ENCODE measurements at places on chromosomes 13 and 19.

- no peak for DNase-seq
These were observed 351.6 kb upstream of the KLF12 start for GRCh38 chr13:74485757-74486156.

- no peak for DNase-seq
These were observed 9.8 kb downstream of the PARP4 start for GRCh38 chr13:24502533-24503378.

DNA sequence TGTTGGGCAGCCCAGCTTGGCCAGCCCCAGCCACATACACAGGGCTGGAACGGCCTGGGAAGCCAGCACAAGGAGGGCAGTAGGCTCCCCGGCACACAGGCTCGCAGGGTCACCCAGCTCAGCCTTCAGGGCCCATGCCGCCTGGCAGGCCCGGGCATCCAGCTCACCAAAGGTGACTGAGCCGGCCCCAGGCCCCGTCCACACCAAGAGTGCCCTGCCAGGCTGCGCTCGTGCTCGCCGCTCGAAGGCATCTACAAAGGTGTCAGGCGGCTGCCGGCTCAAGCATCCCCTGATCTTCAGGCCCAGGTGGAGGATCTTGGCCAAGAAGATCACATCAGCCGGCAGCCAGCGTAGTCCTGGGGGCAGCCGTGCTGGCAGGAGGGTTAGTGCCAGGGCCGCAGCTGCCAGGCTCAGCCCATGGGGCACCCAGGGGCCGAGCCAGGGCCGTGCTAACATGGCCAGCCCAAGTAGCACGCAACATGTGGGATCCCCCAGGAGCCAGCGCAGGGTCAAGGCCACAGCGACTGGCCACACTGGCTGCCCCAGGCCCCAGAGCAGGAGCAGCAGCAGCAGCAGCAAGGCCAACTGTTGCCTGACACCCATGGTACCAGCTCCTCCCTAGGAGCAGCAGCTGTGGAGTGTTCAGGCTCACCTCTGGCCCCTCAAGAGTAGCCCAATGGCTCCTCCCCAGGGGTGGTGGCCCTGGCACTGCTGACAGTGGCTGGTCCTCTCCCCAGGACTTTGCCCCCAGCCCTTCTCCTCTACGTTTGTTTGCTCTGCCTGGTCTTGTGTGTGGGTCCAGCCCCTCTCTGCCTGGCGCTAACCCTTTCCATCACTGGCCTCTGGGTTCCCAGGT lies at the start of gene SLC27A5:
Gene SLC27A5 (minus strand): TSS at position 640 of the 856 bp plus-strand sequence. CDS start 37 bp downstream, at position 603.
- no peak for DNase-seq

- no peak for DNase-seq
These were observed 3.6 kb upstream of the GPC6 start for GRCh38 chr13:93222976-93223375.

GRCh38 chr19:10797541-10798256 lies 38.3 kb downstream of the TMED1 start:
- no peak for DNase-seq

DNA sequence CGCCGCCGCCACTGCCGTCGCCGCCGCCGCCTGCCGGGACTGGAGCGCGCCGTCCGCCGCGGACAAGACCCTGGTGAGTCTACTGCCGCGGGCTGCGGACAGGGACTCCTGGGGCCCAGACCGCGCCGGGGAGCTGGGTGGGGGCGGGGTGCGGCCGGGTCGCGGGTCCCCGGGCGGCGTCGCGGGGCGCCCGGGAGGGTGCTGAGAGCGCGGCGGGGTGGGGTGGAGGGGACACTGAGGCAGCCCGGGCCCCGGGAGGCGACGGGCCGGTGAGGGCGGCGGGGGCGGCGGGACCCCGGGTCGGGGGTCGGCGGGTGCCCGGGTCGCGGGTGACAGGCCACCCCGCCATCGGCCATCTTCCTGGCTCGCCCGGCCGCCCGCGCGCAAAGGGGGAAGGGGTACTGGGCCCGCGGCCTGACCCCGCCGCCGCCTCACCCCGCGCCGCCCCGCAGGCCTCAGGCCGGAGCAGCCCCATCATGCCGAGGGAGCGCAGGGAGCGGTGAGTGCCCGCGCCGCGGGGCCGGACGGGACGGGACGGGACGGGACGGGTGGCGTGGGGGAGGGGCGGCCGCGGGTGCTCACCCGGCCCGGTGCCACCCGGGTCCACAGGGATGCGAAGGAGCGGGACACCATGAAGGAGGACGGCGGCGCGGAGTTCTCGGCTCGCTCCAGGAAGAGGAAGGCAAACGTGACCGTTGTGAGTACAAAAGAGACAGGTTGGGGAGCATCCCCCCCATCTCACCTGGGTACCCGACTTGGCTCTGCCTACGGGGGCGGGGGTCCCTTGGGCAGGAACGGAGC lies 489 bp downstream of the CCNE1 start:
- DNase-seq, result no peak

- no peak for DNase-seq
These were observed 54.0 kb upstream of the IRS2 start for GRCh38 chr13:109840201-109840892.

DNA sequence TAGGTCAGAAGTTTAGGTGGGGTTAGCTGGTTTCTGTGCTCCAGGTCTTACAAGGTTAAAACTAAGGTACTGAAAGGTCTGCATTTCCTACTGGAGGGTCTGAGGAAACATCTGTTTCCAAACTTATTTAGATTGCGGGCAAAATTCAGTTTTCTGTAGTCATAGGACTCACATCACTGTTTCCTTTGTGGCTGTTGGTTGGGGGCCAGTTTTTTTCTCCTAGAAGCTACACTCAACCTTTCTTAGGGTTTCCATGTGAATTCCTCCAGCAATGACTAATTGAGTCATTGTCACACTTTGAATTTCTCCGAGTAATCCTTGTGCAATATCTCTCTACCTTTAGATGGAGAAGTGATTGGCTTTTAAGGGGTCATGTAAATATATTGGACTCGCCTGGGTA lies 773.4 kb upstream of the SLITRK1 start:
- no peak for DNase-seq

Measured in NCI-H2081 treated with DMSO at 0.1 percent for 48 hours (cell line).